RCC 7860 (cell line): ENCODE measurements at places on chromosomes 6 and 20.

DNA sequence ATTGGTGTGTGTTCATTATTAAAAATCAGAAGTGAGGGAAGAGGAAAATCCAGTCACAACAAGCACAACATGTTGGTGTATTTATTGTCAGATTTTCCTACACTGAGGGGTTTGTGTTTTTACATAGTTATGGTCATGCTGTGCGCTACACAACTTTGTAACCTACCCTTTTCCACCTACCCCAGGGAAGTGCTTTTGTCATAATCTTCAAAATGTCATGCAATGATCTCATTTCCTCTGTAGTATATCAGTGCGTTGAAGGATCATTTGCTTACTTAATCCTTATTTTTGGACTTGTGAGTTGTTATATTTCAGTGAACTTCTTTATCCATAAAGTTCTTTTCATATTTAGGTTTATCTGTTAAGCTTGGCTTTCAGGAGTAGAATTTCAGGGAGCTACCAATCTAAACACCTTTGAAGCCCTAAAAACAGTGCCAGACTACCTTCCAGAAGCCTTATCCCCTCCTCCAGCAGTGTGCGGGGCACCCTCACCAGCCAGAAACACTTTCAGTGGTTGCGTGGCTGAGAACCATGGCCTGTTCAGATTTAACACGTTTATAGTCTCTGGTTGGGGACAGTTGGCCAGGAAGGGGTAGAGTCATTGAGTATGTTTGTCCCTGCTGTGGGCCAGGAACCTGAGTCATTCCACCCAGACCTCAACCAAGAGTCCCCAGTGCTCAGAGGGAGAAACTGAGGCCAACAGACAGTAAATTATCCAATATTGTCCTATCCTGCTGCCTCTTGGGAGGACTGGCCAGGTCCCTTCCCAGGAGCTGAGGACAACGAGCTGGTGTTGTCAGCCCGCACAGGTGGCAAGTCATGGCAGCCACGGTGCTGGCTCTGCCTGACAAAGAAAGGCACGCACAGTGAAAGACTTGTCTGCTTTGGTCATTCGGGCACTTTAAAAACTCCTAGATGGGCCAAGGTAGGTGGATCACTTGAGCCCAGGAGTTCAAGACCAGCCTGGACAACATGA is 40.3 kb downstream of the STK35 start:
- DNase-seq: no peak

DNA sequence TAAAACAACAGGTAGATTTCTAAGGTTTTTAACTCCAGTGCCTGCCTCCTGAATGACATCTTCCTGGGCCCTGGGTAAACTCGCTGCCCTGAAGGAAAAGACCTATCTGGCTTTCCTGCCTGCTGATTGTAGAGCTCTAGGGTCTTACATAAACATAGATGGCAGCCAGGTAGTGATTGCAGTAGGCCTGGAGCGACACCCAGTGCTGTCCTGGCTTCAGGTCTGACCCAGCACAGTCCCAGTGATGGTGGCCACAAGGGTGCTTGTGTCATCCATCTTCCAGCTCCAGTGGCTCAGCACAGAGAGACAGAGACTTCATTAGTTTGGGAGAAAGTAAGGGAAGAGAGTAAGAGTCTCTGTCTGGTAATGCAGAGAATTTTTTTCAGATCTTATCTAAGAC is 542.9 kb upstream of the IMPG1 start:
- DNase-seq: no peak

- no peak for DNase-seq
Observed at GRCh38 chr20:58389324-58389967, 417 bp downstream of the VAPB start.

DNA sequence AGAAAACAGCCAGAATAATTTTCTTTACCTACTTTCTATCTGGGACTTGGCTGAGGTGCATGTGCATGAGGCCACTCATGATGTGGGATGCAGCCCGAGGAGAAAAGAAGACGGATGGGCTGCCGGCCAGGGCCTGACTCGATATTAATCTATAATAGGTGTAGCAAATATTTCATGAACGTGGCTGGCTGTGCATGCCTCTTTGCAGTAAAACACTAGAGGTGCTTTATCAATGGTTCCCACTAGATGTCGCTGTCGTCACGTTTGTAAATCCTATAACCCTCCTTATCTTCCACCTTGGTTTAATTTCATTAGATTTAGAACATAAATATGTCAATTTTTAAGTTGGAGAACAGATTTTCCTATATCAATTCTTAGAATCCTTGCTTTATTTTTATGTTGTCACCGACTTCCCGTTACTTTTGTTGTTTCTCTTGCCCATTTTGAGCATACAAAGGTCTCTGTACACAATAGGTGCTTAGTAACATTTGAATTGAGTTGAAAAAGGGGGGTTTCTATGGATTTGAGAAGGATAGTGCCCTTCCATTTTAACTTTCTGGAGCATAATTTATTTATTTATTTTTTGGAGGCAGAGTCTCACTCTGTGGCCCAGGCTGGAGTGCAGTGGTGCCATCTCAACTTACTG is 19.6 kb upstream of the FERMT1 start:
- peak; percentile 40 for DNase-seq

DNA sequence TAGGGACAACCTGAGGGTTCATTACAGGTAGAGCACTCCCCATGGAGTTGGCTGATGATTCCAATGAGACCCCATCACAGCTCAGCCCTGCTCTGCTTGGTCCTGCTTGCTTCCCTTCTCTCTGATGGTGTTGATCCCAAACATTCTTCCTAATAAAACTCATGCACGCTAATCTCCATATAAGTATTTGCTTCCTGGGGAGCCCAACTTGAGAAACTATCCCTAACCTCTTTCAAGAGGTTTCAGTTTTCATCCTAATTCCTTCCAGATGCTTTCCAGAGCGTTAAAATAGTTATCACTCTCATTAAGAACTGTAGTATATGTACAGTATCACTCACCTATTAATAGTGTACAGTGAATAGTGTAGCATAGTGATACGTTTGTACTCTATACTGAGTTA is 68.1 kb downstream of the EPHA7 start:
- no peak for DNase-seq

GRCh38 chr6:5315881-5316280 is 54.6 kb downstream of the FARS2 start:
- DNase-seq: no peak

DNA sequence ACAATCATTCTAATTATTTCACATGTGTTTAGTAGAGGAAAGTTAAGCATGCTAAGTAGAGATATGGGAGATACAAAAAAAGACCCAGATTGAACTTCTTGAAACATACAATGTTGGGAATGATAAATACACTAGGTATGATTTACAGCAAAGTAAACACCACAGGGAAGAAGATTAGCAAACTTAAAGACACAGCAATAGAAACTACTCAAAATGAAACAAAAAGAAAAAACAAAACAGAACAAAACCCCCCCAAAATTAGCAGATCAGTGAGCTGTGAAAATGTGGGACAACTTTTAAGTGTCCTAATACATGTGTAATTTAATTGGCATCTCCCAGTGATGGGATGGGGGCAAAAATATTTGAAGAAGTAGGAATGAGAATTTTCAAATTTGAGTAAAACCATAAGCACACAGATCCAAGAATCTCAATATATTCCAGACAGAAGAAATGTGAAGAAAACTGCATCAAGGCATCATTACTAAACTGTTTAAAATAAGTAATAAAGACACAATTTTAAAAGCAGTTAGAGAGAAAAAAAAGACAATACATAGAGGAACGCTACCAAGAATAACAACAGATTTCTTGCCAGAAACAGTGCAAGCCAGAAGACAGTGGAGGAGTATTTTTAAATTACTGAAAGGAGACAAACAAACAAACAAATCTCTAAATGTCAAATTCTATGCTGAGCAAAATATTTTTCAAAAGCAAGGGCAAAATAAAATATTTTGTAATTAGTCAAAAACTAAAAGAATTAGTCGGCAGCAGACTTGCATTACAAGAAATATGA is 473.7 kb downstream of the QKI start:
- DNase-seq: no peak

DNA sequence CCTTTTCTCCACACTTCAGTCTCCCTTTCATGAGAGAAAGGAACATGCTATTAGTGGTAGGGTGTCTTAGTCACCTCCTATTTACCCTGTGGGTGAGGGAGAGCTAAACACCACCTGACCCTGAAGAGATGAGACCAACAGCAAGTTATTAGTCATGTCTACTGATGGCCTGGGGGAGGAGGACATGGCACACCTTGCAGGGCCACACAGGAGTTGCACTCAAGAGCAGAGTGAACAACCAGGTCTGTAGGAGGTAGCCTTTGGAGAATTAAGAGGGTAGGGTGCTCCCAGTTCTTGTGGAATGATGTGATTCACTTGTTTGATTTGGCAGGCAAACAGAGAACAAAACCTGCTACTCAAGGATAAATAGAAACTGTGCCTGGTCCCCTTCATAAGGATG is 82.7 kb upstream of the FABP7 start:
- peak; percentile 61 for DNase-seq

GRCh38 chr6:125114248-125114858 is 39.2 kb upstream of the TPD52L1 start:
- DNase-seq: peak; percentile 26

- no peak for DNase-seq
Observed at GRCh38 chr6:16760516-16761470, at the start of gene ATXN1. ATXN1 (minus strand) TSS chr6:16761460.

DNA sequence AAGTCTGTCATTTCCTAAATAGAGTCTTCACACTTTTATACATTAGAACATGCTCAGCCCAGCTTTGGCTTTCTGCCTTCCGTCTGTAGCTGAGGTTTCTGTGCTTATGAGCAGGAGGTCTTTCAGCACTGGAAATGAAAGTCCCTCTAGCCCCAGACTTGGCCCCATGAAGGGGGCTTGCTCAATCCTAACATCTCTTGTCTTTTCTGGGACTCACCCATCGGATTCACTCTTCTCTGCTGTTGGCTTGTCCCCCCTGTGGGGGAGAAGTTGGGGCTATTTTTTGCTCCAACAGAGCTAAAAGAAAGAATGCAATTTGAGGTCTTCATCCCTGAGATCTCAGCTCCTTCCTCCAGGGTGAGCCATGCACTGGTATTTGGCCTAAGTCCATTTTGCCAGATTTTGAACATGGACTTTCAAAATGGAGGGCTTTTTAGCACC is 177.7 kb downstream of the MRPL14 start:
- DNase-seq: no peak
